CD8-positive, alpha-beta T cell (primary cell): ENCODE measurements at places on chromosomes 6 and 20. TPM values are rescaled to one million over a fixed set of nuclear protein-coding genes. Genes with fewer than 3 reads are reported as not detected.

Gene PACRG
- 0.75 TPM for total RNA-seq

Gene ROMO1
- total RNA-seq, result 43.8 TPM

Gene DAAM2
- total RNA-seq, result not detected

Gene PROKR2
- not detected for total RNA-seq

Gene ADGB
- total RNA-seq, result not detected

Gene ZNF391
- total RNA-seq, result 1.1 TPM

Gene C2
- total RNA-seq, result 1.1 TPM

Gene SNRPB2
- total RNA-seq, result 49.0 TPM

Gene SASH1
- total RNA-seq, result 0.05 TPM

Gene ENPP4
- total RNA-seq, result 6.7 TPM

Gene ZC3H12D
- 50.0 TPM for total RNA-seq

Gene RAB44
- not detected for total RNA-seq

Gene SLC16A10
- total RNA-seq, result 15.7 TPM

Gene HECA
- total RNA-seq, result 231 TPM

Gene BCKDHB
- 8.2 TPM for total RNA-seq

Gene KIFC1
- total RNA-seq, result 1.6 TPM

Gene PKIG
- 4.7 TPM for total RNA-seq

Gene GRM1
- not detected for total RNA-seq

Gene CLIC5
- total RNA-seq, result 4.0 TPM

Gene WFDC10B
- not detected for total RNA-seq

Gene ADAM33
- not detected for total RNA-seq

Gene ULBP2
- total RNA-seq, result 7.2 TPM

Gene TINAG
- total RNA-seq, result not detected

Gene TMEM244
- not detected for total RNA-seq

Gene SLC13A3
- 0.14 TPM for total RNA-seq

Gene PNLDC1
- total RNA-seq, result not detected

Gene PPT2
- 11.1 TPM for total RNA-seq

Gene ITPR3
- total RNA-seq, result 40.1 TPM

Gene BMP2
- not detected for total RNA-seq

Gene DNMT3B
- total RNA-seq, result 0.30 TPM

Gene GCNT2
- total RNA-seq, result 1.1 TPM

Gene SF3B5
- 171 TPM for total RNA-seq

Gene FAM209B
- 2.3 TPM for total RNA-seq

Gene CCN6
- not detected for total RNA-seq

Gene FAXC
- not detected for total RNA-seq

Gene WFDC5
- total RNA-seq, result not detected

Gene NOX3
- not detected for total RNA-seq

Gene OOEP
- total RNA-seq, result 0.49 TPM

Gene PLAGL1
- 4.8 TPM for total RNA-seq

Gene HAO1
- not detected for total RNA-seq

Gene TMEM74B
- total RNA-seq, result not detected

Gene MTFR2
- 1.3 TPM for total RNA-seq

Gene NUDT3
- 12.5 TPM for total RNA-seq

Gene JAG1
- 0.38 TPM for total RNA-seq

Gene PNPLA1
- 0.24 TPM for total RNA-seq

Gene CRISP2
- not detected for total RNA-seq

Gene RIN2
- not detected for total RNA-seq
